ENCODE measurements at places on chromosomes 12 and 14.
A peak's percentile ranks its signal among the peaks of the same experiment; 100 is the strongest.

DNA sequence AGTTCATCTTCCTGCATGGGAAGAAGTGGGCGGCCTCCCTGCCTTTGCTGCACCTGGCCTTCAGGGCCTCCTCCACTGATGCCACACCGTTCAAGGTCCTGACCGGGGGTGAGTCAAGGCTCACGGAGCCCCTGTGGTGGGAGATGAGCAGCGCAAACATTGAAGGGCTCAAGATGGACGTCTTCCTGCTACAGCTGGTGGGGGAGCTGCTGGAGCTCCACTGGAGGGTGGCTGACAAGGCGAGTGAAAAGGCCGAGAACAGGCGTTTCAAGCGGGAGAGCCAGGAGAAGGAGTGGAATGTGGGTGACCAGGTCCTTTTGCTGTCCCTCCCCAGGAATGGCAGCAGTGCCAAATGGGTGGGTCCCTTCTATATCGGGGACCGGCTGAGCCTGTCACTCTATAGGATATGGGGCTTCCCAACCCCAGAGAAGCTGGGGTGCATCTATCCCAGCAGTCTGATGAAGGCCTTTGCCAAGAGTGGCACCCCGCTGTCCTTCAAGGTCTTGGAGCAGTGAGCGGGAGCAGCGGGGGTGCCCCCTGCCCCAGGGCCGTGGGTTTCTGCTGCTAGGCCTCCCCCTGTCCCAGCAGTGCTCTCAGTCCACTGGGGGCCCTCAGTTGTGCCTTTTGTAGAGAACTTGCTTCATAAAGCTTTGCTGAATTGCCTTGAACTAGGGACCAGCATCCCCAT, 12.4 kb downstream of the CBLN3 start:
- DNase-seq: peak; percentile 47

- no peak for DNase-seq
These were observed 19.9 kb downstream of the CLEC6A start for GRCh38 chr12:8475508-8476203.

DNA sequence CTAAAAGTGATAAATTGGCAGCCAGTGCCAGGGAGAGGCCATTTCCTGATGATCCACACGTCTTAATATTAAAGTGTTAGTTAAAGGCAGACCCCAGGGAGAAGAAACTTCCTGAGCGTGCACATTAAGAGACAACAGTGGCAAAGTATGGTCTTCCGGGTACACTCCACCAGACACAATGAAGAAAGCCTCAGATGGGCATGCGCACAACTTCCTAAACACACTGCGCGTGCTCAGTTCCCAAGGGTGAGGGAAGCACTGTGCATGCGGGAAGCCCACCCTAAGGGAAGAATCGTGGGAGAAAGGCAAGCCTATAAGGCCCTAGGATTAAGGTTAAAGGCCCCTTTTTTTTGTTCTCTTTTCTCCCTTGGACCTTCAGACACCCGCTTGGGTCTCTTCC, 140.7 kb upstream of the CDKN3 start:
- no peak for DNase-seq

DNA sequence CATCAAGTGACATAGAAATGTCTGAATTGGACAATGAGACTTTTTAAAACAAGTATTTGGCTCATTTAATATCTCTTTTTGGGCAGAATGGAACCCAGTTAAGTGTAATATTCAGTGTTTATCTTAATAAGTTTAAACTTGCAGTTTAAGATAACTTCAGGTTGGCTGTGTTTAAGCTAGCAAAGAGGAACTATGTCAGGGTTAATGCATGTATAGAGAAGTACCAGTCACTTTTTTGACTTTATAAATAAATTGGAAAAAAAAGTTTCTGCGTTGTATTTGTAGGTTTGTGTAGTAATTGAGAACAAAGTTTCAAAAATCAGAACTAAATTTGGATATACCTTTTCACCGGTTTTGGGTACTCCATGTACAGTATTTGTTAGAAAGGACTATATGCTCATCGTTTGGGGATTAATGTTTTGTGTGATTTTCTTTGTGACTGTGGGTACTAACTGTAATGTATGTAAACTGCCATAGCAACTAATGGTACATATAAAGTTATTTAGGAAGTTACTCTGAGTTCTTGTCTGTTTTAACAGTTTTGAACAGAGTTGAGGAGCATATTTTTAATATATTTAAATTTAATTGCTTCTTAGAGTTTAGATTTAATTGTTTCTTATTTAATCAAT, 4.5 kb downstream of the HMGA2 start:
- DNase-seq: no peak

GRCh38 chr12:84362552-84362897, 550.1 kb downstream of the SLC6A15 start:
- DNase-seq: no peak

- DNase-seq: no peak
These were observed 108.0 kb downstream of the LIN7A start for GRCh38 chr12:80829767-80830166.

DNA sequence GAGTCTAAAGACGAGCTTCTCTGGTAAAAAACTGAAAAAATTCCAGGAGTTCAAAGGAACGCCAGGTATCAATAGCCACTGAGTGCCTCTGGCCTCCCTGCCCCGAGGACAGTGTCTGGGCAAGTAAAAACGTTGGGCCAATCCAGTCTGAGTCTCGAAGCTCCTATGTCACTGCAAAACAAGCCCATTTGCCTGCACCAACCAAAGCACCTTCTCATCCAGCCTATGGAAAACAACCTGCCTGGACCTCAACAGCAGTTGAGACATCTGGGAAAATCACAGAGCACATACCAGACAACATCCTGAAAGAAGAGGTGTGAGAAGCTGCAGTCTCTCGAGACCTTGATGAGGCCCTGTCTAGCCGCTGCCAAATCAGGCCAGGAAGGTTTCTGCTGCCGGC, 56.6 kb downstream of the RNF34 start:
- no peak for DNase-seq

DNA sequence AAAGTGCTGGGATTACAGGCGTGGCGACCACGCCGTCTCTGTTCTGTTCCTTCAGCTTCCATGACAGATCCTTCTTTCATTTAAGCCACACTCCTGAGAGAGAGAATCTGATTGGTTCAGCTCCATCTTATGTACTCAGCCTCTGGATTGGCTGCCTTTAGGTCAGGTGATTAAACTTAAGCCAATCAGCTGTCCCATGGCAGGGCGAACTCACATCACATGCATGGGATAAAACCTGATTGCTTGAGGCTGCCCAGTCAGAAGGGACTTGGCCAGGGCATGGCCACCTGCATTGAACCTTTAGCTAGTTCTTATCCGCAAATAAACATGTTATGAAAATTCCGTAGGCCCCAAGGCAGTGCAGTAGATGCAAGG, 274.2 kb downstream of the SUDS3 start:
- no peak for DNase-seq

DNA sequence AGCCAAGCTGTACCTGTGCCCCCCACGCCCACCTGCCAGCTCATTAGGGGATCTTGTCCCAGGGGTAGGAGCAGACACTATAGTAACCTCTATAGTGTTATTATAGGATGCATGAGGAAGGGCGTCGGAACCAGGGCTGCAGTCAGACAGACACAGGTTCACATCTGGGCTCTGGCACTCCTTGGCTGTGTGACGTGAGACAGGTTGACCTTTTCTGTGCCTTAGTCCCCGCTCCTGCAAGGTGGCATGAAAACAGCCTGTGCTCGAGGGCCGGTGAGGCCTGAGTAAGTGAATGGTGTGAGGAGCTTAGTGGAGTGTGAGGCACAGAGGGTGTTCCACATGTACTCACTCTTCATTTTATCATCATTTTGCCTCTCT, 19.0 kb downstream of the ASB2 start:
- no peak for DNase-seq

DNA sequence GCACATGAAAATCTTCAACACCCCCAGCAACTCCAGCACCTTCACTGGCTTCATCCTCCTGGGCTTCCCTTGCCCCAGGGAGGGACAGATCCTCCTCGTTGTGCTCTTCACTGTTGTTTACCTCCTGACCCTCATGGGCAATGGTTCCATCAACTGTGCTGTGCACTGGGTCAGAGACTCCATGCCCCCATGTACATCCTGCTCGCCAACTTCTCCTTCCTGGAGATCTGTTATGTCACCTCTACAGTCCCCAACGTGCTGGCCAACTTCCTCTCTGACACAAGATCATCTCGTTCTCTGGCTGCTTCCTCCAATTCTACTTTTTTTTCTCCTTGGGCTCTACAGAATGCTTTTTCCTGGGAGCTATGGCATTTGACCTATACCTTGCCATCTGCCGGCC, 11.5 kb upstream of the OR11G2 start:
- no peak for DNase-seq

GRCh38 chr12:104328790-104329189, 25.3 kb downstream of the EID3 start:
- no peak for DNase-seq

DNA sequence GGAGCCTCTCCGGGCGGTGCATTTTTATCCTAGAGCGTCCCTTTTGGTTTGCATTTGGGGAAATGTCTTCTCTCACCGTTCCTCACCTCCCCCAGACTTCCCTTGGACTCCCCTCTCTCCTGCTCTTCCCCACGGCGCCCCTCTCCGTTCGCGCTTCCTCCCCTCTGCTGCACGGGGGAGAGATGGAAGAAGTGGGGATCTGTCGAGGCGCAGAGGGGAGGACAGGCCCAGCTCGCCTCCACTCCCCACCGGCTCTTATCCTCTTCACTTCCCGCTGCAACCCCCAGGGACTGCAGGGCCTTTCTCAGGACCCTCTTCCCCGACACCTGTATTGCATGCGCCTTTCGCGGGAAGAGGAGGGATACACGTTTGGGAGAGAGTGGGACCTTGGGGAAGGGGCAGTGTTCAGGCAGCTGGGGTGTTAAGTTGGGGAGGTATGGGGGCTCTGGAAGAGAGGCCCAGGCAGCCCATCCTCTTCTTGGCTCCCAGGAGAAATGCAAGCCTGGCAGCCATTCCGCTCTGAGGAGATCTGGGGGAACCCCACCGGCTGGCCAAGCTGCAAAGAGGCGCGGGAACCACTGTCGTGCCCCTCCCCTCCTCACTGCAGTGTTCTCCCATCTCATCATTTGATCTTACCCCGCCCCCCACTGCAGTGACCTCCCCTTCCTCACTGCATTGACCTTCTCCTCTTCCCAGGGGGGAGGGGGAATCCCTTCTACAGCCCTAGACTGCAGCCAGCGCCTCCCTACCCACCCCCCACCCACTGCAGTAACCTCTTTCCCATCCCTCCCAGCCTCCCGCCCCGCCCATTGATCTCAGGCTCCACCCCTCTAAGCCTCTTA, 788 bp downstream of the ENO2 start:
- no peak for DNase-seq

DNA sequence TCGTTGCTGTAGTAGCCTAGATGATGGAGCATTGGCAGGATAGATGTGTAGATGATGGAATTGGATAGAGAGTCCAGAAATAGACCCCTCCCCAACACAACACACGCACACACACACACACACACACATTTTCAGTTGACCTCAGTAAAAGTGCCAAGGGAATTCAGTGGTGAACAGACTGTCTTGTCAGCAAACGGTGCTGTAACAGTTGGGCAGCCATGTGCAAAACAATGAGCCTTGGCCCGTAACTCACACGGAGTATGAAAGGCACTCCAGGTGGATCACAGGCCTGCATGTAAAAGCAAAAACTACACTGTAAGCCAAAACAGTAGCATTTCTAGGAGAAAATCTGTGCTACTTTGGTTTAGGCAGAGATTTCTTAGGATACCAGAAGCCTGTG, 87.8 kb downstream of the DDX51 start:
- DNase-seq: no peak

DNA sequence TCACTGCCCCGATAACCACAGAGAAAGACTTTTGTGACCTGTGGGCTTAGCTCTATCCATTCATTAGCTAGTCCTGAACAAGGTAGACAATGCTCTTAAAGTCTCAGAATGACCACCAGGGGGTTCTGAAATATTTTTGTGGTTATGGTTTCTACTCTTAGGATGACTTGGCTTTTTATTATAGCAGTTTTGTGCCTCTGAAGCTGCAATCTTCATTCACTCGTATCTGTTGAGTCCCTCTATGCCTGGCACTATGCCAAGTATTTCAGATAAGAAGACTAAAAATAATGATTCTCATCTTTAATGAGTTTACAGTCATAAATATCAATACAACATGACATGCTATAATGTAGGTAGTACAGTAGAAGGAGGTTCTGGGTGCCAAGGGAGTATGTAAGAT, 130.8 kb upstream of the TRHDE start:
- DNase-seq: no peak

- no peak for DNase-seq
These were observed 90.8 kb downstream of the LGMN start for GRCh38 chr14:92657457-92658142.

DNA sequence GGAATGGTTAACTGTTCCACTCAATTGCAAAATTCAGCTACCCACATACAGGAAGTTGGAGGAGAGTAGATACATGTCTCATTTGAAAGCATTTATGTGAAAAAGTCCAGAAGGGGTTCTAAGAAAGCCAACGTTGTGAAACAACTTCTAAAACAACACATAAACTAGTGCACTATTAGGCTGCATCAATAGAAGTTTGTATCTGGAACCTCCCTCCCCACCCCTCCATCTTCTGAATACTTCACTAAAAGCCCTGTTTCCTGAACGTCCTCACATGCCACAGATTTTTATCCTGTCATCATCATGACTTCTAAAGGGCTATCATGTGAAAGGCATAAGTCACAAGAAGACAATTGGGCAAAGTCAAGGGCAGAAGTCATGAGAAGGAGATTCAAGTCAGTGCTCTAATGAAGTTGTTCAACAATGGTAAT, 5.5 kb downstream of the KRT79 start:
- no peak for DNase-seq

GRCh38 chr12:68870011-68870410, 62.0 kb downstream of the MDM2 start:
- no peak for DNase-seq

Measured in left forelimb (tissue), 1 donor.